CD4-positive, alpha-beta T cell (primary cell): ENCODE measurements at places on chromosomes 2 and 18. TPM values are rescaled to one million over a fixed set of nuclear protein-coding genes. Genes with fewer than 3 reads are reported as not detected.

The RPL31 gene
- 2,913 TPM for total RNA-seq

The CDH7 gene
- total RNA-seq = not detected

The PSMA8 gene
- not detected for total RNA-seq

The HOXD11 gene
- total RNA-seq = not detected

The SKOR2 gene
- not detected for total RNA-seq

The ZC3H6 gene
- 18.0 TPM for total RNA-seq

The DSG4 gene
- total RNA-seq = not detected

The NMS gene
- not detected for total RNA-seq

The RBFA gene
- 11.2 TPM for total RNA-seq

The GCG gene
- total RNA-seq = not detected

The ASAP2 gene
- not detected for total RNA-seq

The TEKT4 gene
- total RNA-seq = not detected

The NFATC1 gene
- 107 TPM for total RNA-seq

The DOCK10 gene
- total RNA-seq = 184 TPM

The KLHL14 gene
- not detected for total RNA-seq

The LIMS3 gene
- not detected for total RNA-seq

The SIX2 gene
- not detected for total RNA-seq

The EFHD1 gene
- not detected for total RNA-seq

The PLCL1 gene
- total RNA-seq = 27.0 TPM

The AQP12A gene
- total RNA-seq = not detected

The NTSR2 gene
- total RNA-seq = not detected

The VWA3B gene
- total RNA-seq = not detected

The SSB gene
- 174 TPM for total RNA-seq

The CNGA3 gene
- not detected for total RNA-seq

GRCh38 chr2:101012054-101012705 lies 10.1 kb downstream of the RPL31 start:
- no peak for DNase-seq

- no peak for DNase-seq
These were observed 4.1 kb upstream of the LPIN1 start for GRCh38 chr2:11742317-11742701.

GRCh38 chr2:32951672-32952071 lies 4.9 kb downstream of the LTBP1 start:
- DNase-seq = no peak

GRCh38 chr2:213166109-213166508 lies 14.7 kb upstream of the IKZF2 start:
- no peak for DNase-seq

GRCh38 chr2:134397146-134397896 lies 143.4 kb downstream of the MGAT5 start:
- no peak for DNase-seq

DNA sequence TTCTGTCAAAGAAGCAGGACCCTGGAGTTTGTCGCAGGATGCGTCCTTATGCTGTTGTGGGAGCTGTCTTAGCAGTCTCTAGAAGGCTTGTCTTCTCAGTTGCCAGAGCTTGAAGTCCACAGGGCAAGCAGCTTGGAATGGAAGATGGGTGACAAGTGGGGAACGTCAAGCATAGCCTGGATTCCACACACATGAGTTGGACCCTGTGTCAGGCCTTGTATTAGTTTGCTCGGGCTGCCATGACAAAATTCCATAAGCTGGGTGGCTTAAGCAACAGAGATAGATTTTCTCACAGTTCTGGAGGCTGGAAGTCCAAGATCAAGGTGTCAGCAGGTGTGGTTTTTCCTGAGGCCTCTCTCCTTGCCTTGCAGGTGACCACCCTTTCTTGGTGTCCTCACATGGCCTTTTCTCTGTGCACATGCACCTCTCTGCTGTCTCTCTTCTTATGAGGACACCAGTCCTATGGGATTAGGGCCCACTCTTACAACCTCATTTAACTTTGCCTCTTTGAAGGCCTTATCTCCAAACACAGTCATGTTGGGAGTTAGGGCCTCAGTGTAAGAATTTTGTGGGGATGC lies 51.3 kb downstream of the THNSL2 start:
- DNase-seq = no peak

GRCh38 chr18:48142353-48142752 lies 211.9 kb upstream of the SMAD2 start:
- no peak for DNase-seq

- no peak for DNase-seq
These were observed 335.3 kb downstream of the DLGAP1 start for GRCh38 chr18:4119813-4120212.

DNA sequence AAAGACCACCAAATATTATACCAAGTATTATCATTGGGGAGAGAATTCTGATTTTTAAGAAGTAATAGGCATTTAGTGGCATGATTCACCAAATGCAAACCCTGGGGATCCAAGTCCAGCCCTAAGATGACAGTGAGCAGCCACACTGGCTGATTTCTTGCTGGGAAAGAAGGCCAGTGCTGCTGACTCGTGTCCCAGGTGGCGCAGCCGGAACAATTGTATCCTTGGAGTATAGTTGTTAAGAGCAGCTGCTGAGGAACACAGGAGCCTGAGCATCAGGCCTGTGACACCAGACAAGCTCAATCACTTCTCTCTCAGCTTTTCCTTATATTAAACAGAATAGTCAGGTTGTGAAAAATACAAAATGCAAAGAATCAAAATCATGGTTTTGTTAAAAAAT lies 48.4 kb downstream of the LRP1B start:
- no peak for DNase-seq

- no peak for DNase-seq
These were observed 56.9 kb downstream of the FBXO11 start for GRCh38 chr2:47849368-47849767.

DNA sequence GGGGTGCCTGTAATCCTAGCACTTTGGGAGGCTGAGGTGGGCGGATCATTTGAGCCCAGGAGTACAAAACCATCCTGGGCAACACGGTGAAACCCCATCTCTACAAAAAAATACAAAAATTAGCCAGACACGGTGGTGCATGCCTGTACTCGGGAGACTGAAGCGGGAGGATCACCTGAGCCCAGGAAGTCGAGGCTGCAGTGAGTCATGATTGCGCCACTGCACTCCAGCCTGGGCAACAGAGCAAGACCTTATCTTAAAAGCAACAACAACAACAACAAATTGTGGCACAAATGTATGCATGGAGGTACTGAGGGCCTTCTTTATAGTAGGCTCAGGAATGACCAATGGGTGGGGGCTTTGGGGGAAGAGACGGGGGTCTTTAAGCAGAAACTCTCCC lies 38.5 kb downstream of the HPCAL1 start:
- DNase-seq = no peak

- no peak for DNase-seq
These were observed 370.7 kb upstream of the LRATD1 start for GRCh38 chr2:14261771-14262170.

GRCh38 chr2:43226955-43227829 lies 786 bp upstream of the ZFP36L2 start:
- DNase-seq = peak; percentile 79

DNA sequence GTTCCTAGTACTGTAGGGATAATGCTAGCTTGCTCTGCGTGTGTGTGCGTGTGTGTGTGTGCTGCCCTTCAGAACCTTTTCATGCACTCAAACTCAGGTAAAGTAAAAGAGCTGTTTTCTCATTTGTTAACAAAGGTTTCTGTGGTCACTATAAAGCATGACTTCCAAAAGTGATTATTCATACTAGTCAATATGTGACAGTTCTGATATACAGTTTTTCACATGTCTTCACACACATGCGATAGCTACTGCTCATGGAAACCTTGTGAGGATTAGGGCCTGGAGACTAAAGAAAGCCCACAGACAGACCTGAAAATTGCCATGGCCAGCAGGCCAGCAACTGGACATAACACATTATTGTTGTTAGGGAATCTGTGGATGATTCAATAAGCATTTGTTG lies 56.9 kb upstream of the NEMP2 start:
- DNase-seq = no peak

GRCh38 chr2:227789803-227790202 lies 23.8 kb upstream of the CCL20 start:
- no peak for DNase-seq

DNA sequence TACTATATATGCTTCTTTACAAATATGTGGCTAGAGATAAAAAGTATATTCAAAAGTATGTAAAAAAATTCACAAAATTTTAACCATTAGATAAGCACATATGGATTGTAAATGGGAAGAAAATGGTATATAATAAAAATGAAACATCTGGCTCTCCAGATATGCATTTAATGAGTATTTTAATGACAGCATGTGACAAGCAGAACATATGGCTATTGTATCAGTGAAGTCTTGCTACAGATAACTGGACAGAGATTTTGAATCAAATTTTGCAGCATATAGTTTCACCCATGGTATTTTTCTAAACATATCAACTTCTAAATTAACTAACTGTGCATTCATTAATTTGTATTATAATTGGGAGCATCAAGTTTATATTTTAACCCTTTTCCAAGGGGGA lies 5.0 kb upstream of the ABCA12 start:
- DNase-seq = no peak

GRCh38 chr2:143704451-143705106 lies 575.4 kb downstream of the ARHGAP15 start:
- no peak for DNase-seq

DNA sequence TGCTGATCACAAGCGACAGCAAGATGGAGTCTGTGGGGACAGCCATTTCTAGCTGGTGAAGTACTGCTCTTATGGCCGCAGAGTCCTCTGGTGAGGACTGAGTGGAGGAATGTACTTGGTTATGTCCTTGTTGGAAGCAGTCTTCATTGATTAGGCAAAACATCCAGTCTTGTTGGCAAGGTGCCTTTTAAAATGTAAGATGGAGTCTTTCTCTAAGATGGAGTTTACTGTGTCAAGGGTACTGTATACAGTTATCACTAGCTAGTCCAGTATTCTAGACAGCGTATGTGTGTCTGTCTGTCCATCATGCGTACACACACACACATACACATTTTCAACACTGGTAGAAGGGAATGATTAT lies 74.8 kb downstream of the NPAS2 start:
- no peak for DNase-seq

- DNase-seq = no peak
These were observed 464 bp downstream of the CYBRD1 start for GRCh38 chr2:171522788-171523087.

- DNase-seq = no peak
These were observed 2.3 kb downstream of the MYO1B start for GRCh38 chr2:191247381-191248057.

DNA sequence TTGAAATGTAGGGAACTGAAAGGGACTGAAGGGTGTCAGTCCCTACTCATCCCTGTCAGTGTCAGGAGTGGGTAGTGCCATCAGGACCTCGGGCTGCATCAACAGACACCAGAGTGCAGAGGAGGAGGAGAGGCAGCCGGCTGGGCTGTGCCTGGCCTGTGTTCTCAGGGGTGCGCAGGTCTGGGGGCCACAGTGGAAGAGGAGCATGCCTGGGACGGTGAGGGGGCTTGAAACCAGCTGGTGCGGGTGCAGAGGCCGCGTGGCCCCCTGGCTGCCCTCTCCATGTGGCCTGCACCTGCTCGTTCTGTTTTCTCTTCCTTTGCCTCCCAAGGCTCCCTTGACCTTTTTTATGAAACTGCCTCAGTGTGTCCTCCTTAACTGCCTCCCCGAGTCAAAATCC lies 41.3 kb downstream of the NTSR2 start:
- no peak for DNase-seq

DNA sequence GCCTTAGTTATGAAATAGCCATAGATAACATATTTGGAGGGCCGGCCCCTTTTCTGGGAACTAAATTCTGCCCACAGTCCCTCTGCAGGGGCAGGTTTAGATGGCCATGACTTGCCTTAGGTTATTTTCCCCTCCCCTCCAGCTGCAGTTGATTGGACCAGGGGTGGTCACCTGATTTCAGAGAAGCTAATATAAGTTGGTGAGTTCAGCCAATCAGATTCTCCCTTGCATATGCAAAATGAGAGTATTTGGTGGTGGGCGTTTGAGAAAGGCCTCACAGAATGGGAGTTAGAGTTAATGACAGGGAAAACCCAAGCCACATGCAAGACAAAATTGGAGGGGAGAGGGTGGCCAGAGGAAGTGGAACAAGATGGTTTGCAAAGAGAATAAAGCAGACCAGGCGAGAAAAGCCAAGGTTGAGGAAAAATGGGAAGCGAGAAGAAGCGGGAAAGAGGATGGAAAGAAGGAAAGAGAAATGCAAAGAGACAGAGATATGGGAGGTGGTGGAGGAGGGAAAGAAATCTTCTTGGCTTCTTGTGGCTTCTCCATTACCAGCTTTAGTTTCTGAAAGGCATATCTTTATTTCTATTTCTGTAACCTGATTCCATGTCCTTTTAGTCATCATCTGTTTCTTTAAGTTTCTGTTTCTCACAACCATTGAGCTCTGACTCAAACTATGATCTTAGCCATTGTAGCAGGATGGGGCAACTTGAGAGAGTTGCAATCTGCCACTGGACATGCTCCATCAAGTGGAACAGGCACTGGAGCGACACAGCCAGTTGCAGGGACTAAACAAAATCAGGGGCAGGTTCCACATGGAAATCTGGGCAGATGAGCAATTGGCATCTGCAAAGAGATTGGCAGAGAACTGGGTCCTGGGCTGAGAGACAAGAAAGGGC lies 108.1 kb upstream of the SIX3 start:
- no peak for DNase-seq

DNA sequence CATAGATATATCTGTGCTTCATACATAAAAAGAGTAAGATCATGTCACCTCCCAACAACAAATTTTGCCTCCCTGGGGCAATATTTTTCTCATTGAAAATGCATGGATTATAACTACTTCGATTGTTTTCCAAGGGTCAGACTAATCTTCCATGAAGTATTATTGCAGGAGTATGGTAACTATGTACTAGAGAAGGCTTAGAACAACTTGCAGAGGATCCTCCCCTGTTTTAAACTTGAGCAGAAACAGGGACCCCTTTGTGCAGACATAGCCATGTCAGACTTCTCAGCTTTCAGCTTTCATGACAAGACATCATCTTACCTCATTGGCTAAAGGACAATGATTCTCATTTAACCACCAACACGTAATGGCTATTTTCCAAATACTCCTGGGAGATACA lies 13.2 kb upstream of the RAB27B start:
- no peak for DNase-seq

- DNase-seq = no peak
These were observed 33.6 kb downstream of the GTF2A1L start for GRCh38 chr2:48651158-48651790.

DNA sequence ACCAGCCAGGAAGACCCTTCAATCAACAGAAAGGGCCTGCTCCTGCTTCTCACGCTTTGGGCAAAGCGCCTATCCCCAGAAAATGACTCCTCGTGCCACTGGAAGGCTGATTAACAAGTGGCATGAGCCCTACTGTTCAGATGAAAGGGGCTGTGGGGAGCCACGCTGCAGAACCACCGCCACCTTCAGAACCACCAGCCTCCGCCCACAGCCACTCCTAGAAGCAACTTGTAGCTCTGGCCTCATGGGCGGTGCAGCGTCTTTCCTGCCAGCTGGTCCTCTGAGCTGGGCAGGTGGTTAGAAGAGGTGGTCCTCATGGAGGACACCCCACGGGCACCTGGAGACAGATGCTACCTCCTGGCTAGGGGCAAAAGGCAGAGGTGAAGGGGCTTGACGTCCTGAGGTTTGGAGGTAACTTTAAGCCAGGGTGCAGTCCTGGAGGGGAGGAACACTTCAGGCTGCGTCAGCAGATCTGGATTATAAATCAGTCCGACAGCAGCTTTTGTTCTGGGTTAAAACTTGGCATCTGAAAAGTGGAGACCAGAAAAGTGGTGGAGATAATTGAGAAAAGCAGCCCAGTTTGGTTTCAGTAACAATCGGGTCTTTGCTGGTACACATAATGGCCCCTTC lies 861 bp upstream of the SEMA4C start:
- DNase-seq = peak; percentile 77
